ENCODE measurements at places on chromosomes 12 and 14. TPM values are rescaled to one million over a fixed set of nuclear protein-coding genes. Genes with fewer than 3 reads are reported as not detected.
A peak's percentile ranks its signal among the peaks of the same experiment; 100 is the strongest.

The OTOGL gene
- 0.09 TPM for total RNA-seq

The CIPC gene
- 17.8 TPM for total RNA-seq

- no peak for DNase-seq
- no peaks in the 10 kb centered on the region for H3K36me3 ChIP-seq
- H3K4me1 ChIP-seq = no peaks in the 10 kb centered on the region
- H3K27ac ChIP-seq = no peak overlapping the region
Observed at GRCh38 chr14:54098536-54098935, 141.9 kb upstream of the BMP4 start.

The POTEG gene
- not detected for total RNA-seq

The NYNRIN gene
- 2.5 TPM for total RNA-seq

- H3K4me1 ChIP-seq = no peaks in the 10 kb centered on the region
- no peaks in the 10 kb centered on the region for H3K36me3 ChIP-seq
- H3K27ac ChIP-seq = no peak overlapping the region
- no peak overlapping the region for H3K4me3 ChIP-seq
- DNase-seq = no peak
- H3K27me3 ChIP-seq = no peaks in the 10 kb centered on the region
Observed at GRCh38 chr12:130617219-130617618, 98.9 kb downstream of the RIMBP2 start.

DNA sequence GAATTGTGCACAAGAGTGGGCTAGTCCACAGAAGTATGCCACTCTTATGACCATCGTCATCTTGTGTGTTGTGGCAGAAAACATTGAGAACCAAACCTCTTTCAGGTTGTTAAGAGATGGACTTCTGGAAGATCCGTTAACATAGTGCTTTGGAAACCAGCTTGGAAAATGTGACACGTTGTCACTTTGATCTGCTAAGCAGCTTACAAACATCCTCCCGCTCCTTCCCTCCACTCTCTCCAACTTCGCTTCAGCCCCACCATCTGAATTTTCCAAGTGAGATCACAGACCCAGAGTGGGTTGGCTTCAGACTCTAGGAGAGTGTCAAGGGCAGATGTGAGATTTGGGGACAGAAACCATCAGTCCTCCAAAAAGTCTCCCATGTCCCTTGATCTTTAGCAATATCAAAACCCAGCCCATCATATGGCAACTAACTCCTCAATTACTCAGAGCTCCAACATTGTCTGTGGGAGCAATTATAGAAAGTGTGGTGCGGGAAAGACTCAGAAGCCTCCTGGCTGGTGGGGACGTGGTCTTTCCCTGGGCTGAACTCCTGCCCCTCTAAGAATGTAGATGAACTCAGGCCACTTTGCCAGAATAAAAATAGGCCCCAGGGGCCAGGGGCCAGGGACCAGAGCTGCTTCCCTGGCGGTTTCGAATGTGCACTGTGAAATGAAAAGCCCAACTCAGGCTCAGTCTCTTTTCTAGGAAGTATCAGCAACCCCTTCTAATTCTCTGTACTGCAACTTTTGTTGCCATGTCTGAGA, 129.5 kb downstream of the SLC38A6 start:
- H3K4me1 ChIP-seq = no peaks in the 10 kb centered on the region
- H3K27me3 ChIP-seq = no peaks in the 10 kb centered on the region
- no peak overlapping the region for H3K27ac ChIP-seq

DNA sequence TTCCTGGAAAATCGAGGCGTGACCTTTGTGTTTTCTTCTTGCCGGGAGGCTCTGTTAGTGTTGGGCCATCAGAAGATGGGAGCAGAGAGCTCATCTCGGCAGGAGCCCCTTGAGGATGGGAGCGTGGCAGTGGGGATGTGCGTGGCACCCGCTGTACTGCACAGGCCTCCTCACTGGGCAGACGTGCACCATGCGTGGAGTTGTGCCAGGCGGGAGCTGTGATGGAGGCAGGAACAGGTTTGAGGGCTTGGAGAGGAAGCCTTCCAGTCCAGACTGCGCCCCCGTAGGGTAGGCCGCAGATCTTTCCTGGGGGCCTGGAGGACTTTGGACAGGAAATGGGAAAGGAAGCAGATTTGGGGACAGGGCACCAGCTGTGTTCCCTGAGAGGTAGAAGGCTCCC, 197.5 kb downstream of the TSPAN9 start:
- no peak for DNase-seq
- no peaks in the 10 kb centered on the region for H3K27me3 ChIP-seq
- no peak overlapping the region for H3K4me3 ChIP-seq
- peaks cover 7% of the 10 kb centered on the region for H3K36me3 ChIP-seq

- H3K4me1 ChIP-seq = no peaks in the 10 kb centered on the region
- H3K27ac ChIP-seq = no peak overlapping the region
- H3K36me3 ChIP-seq = no peaks in the 10 kb centered on the region
- H3K27me3 ChIP-seq = no peaks in the 10 kb centered on the region
- H3K4me3 ChIP-seq = no peak overlapping the region
- no peak for DNase-seq
Observed at GRCh38 chr12:84689638-84690037, 223.0 kb downstream of the SLC6A15 start.

- no peaks in the 10 kb centered on the region for H3K36me3 ChIP-seq
- H3K27ac ChIP-seq = no peak overlapping the region
- no peaks in the 10 kb centered on the region for H3K4me1 ChIP-seq
- no peak overlapping the region for H3K4me3 ChIP-seq
- no peak for DNase-seq
- H3K27me3 ChIP-seq = no peaks in the 10 kb centered on the region
Observed at GRCh38 chr12:14695715-14696141, 671 bp downstream of the GUCY2C start.

DNA sequence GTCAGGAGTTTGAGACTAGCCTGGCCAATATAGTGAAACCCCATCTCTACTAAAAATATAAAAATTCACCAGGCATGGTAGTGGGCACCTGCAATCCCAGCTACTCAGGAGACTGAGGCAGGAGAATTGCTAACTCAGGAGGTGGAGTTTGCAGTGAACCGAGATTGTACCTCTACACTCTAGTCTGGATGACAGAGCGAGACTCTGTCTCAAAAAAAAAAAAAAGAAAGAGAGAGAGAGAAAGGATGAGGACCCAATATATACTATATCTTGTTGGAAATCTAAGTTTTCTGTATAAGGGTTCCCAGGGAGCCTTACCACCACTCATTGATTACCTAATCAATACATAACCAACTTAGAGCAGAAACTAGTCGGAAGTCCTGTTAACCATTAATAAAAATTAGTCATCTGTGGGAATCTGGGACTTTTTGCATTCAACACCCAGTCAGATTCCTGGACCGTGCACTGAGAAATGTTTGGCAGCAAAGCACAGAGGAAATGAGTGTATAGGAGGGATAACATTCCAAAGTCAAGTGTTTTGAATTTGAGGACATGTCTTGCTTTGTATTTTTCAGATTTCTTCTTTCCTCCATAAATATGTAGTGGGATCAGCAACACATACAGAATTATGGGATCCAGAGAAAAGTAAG, 44.8 kb upstream of the NR2C1 start:
- no peak overlapping the region for H3K4me3 ChIP-seq
- no peaks in the 10 kb centered on the region for H3K27me3 ChIP-seq
- H3K27ac ChIP-seq = peak overlapping the region; percentile 33
- peaks cover 8% of the 10 kb centered on the region for H3K4me1 ChIP-seq
- DNase-seq = no peak
- no peaks in the 10 kb centered on the region for H3K36me3 ChIP-seq

DNA sequence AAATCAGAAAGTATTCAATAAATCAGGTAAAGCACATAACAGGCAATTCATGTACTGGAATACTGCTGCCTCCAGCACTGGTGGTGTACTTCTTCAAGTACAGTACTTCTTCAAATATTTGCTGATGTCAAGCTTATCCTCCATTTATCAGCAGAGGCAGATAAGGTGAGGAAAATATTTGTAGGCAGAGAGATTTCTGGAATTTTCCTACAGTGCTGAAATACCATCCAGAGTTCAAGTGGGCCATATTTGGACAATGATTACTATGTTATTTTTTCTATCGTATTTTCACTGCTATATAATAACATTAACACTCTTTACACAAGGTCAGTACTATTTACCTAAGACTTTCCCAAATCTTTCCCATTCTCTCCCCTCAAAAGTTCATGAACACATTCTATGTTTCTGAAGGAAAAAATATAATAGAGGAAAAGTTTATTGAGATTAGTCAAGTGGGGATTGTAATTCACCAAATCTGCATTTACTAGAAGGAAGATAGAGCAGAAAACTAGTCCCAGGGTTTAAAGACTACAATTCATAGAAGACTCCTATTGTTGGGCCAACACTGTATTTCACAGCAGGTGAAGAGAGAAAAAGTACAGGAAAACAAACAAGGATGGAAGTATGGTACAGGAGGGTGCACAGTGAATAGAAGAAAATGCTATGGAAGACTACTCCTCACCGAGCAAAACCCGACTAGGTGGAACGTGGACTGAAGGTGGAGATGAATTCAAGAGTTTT, 141.1 kb downstream of the PAWR start:
- H3K4me3 ChIP-seq = no peak overlapping the region
- no peaks in the 10 kb centered on the region for H3K27me3 ChIP-seq
- H3K4me1 ChIP-seq = peaks cover 4% of the 10 kb centered on the region
- no peak overlapping the region for H3K27ac ChIP-seq

The COPZ1 gene
- total RNA-seq = 54.6 TPM

The LRTM2 gene
- total RNA-seq = not detected

Measured in liver (tissue), 10 donors.